EH (cell line): ENCODE measurements at places on chromosomes 5 and 9.

DNA sequence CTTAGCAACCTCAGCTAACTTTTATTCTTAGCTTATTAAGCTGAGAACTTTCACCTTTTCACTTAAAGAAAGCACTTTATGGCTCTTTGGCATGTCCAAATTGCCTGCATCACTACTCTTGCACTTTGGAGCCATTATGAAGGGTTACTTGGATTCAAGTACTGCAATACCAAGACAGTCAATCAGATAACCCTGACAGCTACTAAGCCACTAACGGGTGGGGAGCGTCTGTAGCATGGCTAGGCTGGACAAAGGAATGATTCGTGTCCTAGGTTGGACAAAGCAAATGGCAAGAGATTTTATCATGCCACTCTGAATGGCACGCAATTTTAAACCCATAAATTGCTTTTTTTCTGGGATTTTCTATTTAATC is 39.6 kb downstream of the TRPM6 start:
- no peak for DNase-seq

DNA sequence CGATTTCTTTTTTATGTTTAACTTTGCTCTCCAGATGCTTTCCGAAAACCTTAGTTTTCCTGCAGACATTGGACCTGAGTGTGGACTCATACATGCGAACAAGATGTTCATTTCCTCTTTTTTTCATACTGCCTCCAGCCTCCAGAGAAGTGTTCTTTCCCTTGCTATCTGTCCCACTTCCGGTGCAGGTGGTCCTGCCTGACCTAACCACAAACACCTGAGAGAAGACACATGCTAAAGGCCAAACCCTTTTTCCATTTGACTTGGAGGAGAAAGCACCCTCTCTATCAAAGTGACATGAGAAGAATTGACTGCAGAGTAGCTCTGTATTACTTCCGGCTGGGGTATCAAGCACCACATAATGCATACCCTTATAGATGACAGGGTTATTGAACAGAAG is 334.0 kb downstream of the ARHGEF28 start:
- DNase-seq, result no peak

DNA sequence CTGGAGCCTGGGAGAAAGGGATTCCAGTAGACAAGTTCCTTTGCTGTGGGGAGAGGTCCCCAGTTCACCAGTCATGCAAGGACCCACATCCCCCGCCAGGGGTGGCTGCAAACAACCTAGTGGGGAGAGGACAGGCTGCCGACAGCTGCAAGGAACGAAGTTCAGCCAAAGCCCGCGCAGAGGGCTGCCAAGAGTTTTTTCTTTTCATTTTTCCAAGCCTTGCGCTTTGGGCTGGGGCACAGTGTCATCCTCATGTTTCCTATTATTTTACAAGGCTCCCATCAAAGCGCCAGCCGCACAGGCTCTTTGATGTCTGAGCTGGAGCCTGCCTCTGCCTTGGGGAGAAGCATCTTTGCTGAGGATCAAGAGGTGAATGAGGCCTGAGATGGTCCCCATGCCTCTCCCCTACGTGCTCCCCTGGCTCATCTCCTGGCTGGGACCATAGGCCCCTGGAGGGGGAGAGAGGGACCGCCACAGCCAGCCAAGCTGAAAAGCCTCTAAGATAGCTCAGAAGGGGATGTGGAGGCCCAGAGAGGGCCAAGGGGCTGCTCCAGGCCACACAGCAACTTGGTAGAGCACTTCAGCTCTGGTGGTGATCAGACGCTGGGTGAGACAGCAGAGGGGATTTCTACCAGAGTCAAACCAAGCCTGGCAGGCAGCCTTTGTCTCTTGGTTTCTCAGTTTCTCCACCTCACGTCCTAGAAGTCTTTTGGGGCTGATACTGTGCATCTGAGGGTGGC is 50.4 kb upstream of the SYNPO start:
- peak; percentile 53 for DNase-seq

GRCh38 chr9:88791105-88791805 is 200.0 kb upstream of the S1PR3 start:
- DNase-seq, result peak; percentile 92

- peak; percentile 96 for DNase-seq
These were observed 134.1 kb upstream of the IFNE start for GRCh38 chr9:21616082-21616778.

DNA sequence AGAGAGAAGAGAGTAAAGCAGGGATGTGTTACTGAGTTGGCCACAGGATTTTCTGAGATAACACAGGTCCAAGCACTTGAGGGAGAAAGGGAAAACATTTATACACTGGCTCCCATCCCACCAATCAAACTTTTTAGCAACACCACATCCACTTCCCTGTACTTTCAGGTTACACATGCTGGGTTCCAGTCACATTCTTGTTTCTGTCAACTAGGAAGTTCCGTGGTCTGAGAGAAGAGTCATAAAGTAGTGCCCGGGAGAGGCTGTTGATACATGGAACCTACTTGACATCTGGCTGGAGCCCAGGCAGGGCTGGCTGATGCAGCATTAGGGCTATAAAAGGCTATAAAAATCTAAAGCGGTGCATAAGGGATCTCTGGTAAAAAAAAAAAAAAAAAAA is 473.9 kb upstream of the COX7C start:
- DNase-seq, result no peak

- DNase-seq, result peak; percentile 40
These were observed 138.1 kb downstream of the MYO10 start for GRCh38 chr5:16797951-16798350.

DNA sequence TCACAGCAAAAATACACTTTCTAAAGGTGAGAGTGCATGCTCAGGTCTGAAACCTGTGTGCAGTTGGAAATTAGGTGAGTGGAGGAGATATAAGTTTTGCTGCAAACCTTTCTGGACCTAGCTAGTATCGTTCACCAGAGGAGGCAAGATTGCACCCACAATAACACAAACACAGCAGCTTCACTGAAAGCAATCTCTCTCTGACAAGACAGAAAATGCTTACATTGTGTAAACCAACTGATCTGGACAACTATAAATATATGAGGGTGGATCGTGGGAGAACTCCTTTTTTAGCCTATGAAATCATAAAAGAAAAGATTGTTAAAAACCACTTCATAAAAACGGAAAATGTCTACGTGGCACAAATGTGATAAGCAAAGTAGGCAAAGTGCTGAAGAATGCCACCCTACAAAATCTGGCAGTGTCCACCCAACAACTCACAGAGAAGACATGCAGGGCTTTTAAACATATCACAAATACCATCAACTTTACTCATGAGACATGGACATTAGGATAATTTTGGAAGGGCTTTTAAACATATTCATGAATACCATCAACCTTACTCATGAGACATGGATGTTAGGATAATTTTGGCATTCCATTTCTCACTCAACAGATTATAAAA is 134.3 kb downstream of the CDH18 start:
- peak; percentile 98 for DNase-seq

DNA sequence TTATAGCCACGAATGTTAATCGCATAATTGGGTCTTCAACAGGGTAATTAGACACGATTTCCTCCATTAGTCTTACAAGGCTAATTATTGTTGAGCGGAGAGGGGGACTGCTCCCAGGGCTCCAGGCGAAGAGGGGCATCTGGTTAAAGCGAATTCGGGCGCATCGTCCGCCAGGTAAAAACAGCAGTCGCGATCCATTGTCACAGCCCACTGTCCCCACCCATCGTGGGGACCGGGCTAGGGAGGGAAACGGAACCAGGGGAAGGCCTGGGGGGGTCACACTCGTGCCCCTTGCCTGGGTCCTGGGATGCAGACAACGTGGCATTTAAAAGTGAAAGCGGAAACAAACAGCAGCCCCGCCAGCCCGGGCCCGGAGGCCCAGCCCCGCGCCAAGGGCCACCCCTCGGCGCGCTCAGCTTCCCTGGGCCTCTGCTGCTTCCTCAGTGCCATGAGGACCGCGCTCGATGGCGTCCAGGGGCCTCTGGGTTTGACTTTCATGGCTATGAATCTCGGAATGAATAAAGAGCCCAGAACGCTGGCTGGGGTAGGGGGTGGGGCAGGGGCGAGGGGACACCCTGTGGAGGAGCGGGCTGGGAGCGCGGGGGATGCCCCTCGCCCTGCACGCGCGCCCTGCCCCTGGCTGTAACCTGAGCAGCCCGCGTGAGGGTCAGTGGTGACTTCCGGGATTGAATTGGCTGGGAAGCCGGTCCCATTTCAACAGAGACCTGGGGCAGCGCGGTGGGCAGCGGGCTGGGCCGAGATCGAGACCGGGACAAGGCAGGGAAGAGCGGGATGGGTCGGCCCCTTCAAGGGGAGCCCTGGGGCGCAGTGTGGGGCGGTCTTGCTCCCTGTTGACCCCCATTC is 99.9 kb downstream of the GTF3C4 start:
- peak; percentile 76 for DNase-seq

GRCh38 chr9:121237916-121238315 is 30.0 kb upstream of the GSN start:
- no peak for DNase-seq

DNA sequence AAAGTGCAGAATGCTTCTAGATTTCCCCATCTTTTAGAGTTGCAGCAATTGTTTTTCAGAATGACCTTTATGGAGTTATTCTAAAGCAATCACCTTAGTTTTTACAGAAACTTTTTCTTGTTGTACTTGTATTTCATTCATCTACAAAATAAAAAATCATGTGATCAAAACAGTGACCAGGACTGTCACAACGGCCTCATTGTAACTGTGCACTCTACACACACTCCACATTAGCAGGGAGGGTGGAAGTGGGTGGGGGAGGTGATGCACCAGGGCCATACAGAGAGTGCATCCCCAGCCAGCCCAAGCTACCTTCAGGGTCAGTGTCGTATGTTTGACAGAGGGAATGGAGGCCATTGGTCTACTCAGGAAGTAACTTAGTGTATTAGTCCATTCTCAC is 26.9 kb downstream of the EGFLAM start:
- no peak for DNase-seq

GRCh38 chr5:126514131-126514557 is 80.9 kb downstream of the ALDH7A1 start:
- DNase-seq, result peak; percentile 83

DNA sequence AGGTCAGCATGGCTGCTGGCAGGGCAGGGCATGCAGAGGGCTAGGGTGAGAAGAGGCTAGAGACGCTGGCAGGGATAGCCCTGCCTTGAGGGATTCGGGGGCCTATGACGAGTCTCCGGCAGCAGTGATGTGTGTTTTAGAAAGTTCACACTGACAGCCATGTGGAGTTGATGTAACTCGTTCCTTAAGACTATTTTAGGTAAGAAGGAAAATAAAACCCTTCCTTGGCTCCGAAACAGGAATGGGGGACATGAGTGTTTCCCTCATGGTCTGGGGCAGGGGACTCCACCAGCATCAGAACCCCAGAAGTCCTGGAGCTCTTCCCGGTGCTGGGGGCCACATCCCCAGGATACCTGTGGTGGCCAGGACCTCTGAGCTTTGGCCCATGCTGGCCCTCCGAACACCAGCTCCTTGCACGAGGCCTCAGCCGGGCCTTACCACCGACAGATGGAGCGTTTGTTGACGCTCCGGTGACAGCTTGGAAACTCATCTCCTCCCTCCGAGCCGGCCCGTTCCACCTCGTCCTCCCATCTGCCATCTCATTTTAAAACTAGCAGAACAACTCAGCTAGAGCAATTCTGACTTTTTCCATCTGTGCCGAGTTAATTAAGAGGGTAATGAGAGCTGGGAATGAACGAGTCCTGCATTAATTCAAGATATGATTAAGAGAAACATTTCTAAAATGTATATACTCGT is 337.7 kb downstream of the CDK5RAP2 start:
- DNase-seq, result no peak

- DNase-seq, result no peak
These were observed 405.2 kb upstream of the IRX1 start for GRCh38 chr5:3190433-3190832.

DNA sequence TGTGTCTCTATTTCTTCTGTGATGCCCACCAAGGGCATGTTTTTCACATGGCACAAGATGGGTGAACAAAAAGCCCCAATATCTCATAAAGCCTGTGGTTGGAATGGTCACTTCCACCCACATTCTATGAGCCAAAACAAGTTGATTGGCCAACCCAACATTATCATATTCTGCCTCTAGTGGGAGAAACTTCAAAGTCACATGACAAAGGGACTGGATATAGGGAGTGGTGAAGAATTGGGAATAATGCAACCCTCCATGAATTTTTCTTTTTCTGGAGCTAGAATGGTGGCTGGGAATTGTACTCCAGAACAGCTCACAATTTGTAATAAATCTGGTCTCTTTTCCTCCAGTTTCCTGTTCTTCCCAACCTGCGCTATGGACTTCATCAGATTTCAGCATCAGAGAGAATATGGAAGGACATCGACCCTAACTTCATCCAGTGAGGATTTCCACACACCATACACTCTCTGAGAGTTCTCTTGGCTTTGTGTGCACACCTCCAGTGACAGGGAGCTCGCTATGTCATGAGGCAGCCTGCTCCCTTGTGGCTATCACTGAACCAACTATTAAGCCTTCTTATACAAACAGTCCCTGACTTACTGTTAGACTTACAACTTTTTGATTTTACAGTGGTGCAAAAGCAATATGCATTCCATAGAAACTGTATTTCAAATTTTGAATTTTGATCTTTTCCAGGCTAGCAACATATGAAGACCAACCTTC is 12.0 kb upstream of the B4GALT1 start:
- DNase-seq, result no peak

DNA sequence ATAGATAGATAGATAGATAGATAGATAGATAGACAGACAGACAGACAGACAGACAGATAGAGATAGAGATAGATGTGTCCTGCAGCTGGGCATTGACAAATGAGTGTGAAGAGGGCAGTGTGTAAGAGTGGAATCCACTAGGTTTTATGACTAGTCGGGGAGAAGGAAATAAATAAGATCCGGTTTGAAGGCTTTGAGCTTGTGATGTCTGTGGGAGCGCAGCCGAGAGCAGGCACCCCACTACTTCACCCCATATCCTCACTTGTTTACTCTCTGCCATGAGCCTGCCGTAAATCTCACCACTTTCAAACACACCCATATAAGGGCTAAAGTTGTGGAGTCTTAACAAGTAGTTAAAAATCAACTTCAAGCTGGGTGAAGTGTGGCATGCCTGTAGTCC is 1.4 kb upstream of the SUSD1 start:
- no peak for DNase-seq
